DMS 273 treated with DMSO at 0.1 percent for 48 hours (cell line): ENCODE measurements at places on chromosomes 12 and 14.

DNA sequence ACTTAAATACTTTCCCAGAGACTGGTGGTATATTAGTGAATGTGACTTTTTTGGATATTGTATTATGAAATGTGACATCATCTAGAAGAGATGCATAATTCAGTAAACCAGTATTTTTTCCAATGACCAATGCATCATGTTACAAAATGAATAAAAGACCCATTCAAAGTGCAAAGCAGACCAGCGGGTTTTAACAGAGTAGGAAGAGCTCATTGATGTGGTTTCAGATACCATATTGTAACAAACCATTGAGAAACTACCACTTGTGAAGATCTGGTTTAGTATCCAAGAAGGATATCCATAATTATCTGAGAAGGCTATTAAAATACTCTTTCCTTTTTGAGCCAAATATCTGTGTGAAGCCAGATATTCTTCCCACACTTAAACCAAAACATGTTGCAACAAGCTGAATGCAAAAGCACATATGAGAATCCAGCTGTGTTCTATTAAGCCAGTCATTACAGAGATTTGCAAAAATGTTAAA lies 47.7 kb downstream of the MVK start:
- no peak for DNase-seq

GRCh38 chr14:101815994-101816393 lies 54.5 kb downstream of the PPP2R5C start:
- no peak for DNase-seq

GRCh38 chr14:100474196-100474595 lies 113.0 kb downstream of the BEGAIN start:
- DNase-seq, result no peak

- no peak for DNase-seq
Observed at GRCh38 chr12:132239796-132240668, 89.4 kb downstream of the GALNT9 start.

- DNase-seq, result peak; percentile 6
Observed at GRCh38 chr12:49827401-49828099, 663 bp downstream of the NCKAP5L start.

DNA sequence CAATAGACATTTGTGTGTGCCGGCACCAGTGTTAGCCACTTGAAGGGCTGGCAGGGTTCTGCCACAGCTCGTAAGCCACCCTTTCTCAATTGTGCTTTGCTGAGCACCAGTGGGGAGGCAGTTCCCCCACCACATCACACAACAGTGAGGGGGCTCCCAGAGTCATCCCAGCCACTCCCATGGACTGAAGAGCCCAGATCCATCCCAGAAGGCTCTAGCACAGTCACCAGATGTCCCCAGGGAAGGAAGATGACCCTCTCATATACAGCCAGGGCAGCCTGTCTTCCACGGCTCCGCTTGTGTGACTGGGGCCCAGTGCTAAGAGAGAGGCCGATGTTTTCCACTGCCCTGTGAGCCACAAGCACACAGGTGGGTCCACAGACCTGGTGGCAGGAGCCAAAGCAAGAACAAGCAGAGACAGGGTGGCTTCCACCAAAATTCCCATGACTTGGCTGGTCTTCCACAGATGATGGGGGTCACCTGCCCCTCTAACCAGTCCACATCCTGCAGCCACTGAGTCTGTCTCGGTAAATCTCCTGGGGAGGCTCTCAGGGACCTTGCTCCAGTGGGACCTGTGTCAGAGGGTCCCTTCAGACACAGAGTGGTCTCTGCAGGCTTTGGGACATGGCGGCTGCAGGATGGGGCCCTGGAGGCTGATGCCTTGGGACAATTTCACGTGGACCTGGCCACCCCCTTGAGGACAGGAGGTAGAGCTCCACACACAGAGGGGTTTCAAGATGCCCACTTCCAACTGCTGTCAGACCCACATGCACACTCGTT lies 71.9 kb upstream of the DDX11 start:
- DNase-seq, result no peak

- DNase-seq, result peak; percentile 74
Observed at GRCh38 chr14:99758121-99758821, 34.9 kb upstream of the EML1 start.

DNA sequence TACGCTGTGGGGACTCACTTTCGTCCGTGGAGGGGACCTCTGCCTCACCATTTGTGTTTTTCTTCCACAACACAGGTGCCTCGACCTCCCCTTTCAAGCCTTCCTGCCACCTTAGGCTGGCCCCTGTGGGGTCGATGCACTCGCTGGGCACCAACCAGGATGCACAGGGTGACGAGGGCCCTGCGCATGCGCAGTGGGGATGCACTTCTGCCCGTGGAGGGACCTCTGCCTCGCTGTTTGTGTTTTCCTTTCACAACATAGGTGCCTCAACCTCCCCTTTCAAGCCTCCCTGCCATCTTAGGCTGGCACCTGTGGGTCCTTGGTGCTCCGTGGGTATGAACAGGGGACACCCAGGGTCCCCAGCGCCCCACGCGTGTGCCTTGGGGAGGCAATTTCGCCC lies 356.8 kb downstream of the ALG10 start:
- DNase-seq, result no peak

GRCh38 chr12:59069516-59069915 lies 149.2 kb upstream of the LRIG3 start:
- no peak for DNase-seq

DNA sequence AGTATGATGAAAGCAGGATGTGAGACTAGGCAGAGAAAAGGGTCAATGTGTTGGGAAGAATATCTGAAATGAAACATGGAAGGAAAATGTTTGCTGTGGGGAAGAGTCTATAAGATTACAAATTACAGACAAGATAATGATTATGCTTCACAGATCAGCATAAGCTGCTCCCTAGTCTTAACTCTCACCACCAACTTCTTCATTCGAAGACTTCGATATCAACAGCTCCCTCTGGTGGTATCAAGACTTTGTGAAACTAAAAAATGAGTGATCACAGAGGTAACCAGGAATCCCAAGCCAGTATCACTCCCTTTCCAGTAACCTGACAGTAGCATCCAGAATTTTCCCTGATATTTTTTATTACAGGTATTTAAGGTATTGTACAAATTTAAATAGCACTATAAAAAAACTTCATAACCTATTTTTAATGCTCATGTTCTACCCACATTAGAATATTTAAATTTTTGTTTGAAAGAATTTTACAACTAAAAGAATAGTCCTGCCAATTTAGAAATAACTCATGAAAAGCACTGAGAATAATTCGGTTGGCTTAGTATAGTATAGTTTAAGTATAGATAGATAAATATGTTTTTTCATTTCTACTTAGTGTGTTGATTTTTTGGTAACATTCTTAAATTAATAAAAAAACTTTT lies 84.4 kb downstream of the C2CD5 start:
- DNase-seq, result peak; percentile 1

GRCh38 chr14:103022685-103023044 lies 34.7 kb downstream of the CDC42BPB start:
- DNase-seq, result no peak

GRCh38 chr12:89932954-89933353 lies 224.3 kb upstream of the ATP2B1 start:
- no peak for DNase-seq

DNA sequence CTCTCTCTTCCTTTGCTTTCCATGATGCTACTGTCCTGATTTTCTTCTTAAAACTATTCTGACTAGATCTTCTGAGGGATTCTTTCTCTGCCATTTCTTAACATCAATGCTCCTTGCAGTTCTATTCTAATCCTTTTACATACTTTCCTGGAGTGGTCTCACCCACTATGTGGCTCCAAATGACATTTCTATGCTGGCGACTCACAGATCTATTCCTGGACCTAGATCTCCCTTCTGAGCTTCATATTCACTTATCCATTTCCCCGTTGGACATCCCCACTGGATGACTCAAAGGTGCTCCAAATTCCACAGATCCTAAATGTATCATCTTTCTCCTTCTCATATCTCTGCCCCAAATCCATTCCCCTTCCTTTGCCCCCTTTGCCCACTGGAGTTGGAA lies 4.1 kb downstream of the TEP1 start:
- DNase-seq, result no peak

GRCh38 chr12:44031472-44032185 lies 195.7 kb downstream of the TMEM117 start:
- DNase-seq, result no peak

DNA sequence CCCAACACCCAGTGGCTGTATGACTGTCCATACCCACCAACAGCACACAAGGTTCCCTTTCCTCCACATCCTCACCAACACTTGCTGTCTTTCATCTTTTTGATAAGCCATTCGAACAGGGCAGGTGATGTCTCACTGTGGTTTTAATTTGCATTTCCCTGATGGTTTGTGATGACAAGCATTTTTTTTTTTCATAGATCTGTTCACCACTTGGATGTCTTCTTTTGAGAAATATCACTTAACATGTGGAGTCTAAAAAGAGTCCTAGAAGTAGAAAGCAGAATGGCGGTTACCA lies 198.1 kb upstream of the DIO3 start:
- no peak for DNase-seq

DNA sequence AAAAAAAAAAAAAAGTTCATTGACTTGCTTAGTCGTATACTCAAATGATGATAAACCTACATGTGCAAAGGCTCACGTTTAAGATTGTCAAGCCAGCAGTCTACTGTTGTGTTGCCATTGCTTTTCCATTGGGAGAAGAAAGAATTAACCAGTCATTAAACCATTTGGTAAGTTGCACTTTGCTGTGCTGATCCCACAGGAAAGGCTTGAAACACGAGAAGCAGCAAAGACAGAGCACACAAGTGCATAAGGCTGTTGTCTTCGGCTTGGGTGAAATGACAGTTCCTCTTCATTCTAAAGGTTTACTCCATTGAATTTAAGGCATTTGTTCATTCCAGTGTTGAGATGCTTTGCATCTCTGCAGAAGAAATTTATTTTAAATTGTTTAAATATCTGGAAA lies 50.1 kb downstream of the ZC3H14 start:
- DNase-seq, result no peak

DNA sequence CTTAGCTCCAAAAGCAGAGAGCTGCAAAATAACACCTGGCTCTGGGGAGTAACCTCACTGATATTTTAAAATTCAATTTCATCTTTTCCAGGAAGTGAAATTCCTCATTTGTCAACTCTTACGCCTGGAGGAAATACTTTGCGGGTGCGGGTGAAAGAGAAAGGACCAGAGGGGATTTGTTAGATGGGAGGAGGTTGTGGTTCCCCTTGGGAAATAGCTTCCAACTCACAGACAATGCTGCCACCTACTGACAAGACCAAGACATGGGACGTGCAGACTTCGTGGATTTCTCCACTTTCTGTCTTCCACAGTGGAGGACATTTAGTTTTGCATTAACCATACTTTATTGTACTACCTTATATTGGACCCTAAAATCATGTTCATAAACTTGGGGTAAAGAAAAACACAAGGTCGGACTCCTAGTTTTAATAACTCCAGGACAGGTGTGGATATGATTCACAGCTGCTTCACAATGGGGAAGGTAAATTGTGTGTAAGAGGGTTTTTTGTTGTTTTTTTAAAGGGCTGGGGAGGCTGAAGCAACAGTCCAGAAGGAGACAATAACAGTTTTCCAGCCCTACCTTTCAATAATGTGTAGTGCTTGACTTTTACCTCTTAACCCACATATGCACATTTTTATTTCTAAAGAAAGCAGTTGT lies 10.8 kb downstream of the FBXL14 start:
- DNase-seq, result no peak

GRCh38 chr12:108773798-108774788 lies 42.8 kb upstream of the CORO1C start:
- DNase-seq, result peak; percentile 60

DNA sequence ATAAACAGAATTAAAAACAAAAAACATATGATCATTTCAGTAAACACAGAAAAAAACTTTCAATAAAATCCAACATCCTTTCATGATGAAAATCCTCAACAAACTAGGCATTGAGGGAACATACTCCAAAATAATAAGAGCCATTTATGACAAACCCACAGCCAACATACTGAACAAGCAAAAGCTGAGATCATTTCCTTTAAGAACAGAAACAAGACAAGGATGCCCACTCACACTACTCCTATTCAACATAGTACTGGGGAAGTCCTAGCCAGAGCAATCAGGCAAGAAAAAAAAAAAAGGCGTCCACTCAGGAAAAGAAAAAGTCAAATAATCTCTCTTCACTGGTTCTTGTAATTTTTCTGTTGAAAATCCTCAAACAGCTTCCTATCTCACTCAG lies 30.1 kb downstream of the MRPL42 start:
- DNase-seq, result no peak

- DNase-seq, result no peak
Observed at GRCh38 chr14:52937869-52938268, 13.0 kb downstream of the FERMT2 start.

DNA sequence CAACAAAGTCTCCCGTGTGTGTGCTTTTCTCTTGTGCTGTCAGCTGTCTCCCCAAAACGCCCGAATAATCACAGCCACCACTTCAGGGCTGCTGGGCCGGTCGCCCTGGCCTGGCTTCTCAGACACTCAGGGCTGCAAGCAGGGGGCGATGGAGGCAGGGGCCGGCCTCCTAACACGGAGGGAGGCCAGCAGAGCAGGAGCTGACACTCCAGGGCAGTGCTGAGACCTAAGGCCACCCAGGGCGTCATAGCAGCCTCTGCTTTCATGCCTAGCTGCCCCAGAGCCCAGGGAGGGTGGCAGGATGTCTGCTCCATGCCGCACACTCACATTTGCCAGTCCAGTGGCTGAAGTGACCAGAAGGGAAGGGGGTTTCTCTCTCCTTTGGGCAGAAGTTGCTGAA lies 25.6 kb downstream of the STX2 start:
- no peak for DNase-seq

DNA sequence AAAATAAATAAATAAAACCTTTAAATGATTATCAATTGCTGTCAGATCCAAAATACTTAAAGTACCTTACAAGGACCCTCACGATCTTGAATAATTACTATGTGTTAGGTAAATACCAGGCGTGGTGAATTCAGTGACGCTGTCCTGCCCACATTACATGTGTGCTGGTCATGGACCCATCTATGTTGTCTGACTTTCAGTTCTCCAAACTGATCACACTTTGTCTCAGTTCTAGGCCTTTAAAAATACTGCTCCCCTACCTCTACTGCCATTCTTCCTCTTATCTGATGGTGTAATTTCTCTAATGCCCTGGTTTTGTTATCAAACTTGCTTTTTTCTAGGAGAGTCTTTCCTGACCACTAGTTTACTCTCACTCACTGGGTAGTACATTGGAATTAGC lies 520.7 kb downstream of the TRHDE start:
- no peak for DNase-seq

DNA sequence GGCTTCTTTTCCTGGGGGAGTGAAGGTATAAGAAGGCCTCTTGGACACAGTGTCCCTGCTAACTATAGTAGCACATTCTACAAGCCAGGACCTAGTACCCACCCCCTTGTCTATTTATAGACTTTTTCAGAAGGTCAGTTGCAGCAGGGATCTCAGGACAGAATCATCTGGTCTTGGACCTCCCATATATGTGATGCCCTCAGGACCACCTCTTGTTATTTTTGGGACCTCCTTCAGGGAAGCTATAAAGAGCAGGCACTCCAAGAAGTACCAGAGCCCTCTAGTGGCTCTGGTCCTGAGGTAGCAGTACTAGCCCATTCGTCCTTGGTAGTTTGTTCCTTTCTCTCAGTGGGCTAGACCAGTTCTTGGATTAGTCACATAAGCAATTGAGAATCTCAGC lies 4.3 kb downstream of the COQ10A start:
- no peak for DNase-seq

GRCh38 chr12:91978143-91978542 lies 167.5 kb downstream of the BTG1 start:
- no peak for DNase-seq
